ENCODE measurements at places on chromosomes 11 and 22.

DNA sequence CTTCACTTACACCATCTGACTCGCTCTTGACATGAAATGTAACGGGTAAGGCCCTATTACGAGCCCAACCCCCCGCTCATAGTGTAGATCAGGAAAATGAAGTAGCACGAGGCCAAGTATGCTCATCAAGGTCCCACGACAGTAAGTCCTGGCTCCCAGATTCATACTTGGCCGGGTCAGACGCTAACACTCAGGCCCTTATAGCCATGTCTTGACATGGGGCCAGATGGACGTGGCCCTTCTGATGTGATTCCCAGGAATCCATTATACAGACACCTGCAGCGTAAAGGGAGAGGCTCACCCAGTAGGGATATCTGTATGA, 175.1 kb downstream of the CEP164 start:
- DNase-seq, result no peak

DNA sequence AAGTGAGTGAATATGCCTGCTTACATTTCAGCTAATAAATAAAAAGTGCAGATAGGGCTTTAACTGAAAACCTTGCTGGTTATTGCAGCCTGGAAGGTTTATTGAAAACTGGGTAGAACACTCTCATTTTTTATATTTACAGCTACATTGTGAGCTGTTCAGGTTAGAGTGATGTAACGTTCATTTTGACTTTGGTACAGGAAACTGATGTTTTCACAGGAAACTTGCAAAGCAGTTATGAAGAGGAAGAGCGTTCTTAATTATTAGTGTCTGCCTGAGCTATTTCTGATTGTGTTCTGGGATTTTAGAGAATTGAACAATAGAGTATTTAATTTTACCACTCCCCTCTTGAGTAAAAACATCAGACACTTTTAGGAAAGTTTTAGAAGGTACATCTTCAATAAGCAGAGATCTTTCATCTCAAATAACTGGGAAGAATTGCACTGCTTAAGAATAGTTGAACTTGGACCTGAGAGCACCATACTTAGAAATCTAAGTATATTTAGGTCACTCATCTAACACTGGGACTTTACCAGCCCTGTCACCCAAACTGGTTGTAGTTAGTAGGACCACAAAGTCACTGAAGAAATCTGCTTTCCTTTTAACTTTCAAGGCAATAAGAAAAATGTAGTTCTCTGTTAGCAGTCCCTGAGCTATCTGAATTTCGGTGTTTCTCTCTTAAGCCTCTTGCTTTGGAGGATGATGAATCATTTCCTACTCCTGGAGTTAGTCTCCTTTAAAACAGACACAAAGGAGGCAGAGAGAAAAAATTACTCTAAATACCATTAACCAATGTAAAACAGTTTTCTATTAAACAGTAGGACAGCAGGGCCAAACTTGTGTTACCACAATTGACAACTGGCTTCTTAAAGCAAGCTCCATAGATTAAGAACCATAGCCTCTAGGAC, 128.6 kb upstream of the DDI1 start:
- no peak for DNase-seq

DNA sequence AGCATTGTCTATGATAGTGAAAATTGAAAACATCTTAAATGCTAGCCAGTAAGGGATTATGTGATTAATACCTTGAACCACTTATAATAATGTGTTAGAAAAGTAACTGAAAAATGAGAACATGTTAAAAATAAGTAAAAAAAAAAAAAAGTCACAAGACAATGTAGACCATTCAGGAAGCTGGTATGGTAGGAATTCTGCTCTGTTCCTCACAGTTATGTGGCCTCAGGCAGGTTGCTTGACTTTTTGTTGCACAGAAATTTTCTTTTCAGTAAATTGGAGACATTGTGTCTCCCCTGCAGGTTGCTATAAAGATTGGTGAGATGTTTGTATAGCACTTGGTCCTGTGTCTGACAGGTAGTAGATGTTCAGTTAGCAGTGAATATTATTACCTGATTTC, 17.3 kb upstream of the PLET1 start:
- DNase-seq, result no peak

DNA sequence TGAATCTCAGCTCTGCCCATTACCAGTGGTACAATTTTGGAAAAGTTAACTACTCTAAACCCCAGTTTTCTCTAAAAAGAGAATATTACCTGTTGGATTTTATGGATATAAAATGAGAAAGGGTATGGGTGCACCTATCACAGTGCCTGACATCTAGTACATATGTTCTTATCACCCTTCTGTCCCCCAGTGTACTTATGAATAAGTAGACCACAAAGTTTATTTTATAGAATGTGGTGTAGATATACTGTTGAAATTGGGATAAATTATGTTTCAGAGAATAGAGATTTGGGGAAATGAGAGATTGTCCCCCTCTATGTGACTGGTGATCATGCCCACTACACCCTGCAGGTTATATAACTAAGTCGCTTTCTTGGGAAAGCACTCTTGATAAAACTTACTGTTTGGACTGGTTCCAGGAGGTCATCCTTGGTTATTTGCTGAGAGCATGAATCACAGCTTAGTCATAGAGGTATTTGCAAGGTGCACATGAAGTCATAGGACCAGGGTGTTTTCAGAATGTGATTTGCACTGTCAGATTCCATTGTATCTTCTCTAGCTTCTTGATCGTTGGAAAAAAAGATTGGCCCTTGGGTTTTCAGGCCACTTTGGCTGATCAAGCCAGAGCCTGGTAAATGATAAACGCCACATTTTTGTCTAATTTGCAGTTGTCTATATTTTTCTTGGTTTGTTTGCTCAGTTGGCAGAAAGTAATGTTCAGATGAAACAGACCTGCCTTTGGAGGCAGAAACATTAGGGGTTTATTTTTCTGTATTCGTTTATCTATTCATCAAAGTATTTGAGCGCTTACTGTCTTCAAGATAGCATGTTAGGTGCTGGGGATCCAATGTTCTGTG, 21.3 kb downstream of the STX3 start:
- no peak for DNase-seq

- DNase-seq, result no peak
These were observed 1.1 kb downstream of the GTPBP1 start for GRCh38 chr22:38706901-38707195.

DNA sequence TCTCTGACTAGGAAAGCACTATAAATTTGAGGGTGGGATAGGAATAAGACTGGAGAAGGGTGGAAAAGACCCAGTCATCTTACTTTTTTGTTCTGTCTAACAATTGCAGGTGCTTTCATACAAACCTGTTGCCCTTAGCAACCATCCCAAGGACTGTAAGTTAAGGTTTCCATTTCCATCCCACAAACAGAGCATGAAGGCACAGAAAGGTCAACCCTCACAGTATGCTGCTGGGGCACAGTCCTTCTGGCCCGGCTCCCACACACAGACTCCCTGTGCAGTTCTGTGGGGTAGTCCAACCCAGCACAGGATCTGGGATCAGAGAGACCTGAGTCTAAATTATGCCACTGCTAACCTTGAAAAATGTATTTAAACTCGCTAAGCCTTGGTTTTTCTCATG, 38.4 kb upstream of the ETS1 start:
- no peak for DNase-seq

- DNase-seq, result no peak
These were observed 423.0 kb downstream of the BRD1 start for GRCh38 chr22:49404576-49405241.

DNA sequence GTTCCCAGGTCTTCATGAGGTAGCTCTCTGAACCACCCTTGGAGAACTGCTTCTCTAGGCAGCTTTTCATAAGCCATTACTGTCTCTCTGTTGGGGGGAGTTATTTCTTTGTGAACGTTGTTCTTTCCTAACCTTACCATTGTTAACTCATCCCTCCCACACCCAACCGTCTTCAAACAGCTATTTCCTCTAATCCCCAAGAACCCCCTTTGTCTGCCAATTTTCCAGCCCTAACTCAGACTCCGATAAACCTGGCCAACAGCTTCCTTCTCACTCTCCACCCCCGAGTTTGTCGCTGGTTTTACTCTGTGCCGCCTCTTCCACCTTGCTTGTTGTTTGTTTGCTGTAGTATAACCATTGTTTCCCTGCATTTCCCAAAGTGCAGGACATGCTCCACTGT, 131.5 kb downstream of the CCDC34 start:
- DNase-seq, result no peak

GRCh38 chr11:40294349-40294735, 1165.1 kb downstream of the LRRC4C start:
- no peak for DNase-seq

DNA sequence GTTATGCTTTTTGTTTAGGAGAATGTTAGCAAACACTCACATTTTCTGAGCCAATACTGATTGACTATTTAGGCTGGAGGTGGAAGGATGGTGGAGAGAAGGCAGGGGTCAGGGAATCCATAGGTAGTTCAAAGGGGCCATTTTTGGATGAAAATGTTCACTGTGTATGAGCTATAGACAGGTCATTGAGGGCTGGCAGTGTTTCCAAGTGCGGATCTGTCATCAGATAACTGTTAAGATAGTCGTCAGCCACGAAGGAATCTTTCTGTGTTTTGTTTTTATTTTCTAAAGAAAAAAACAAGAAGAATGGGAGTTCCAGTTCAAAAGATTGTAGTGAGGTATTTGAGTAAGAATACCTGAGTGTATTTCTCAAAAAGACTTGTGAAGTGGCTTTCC, 3.1 kb downstream of the KCNJ5 start:
- DNase-seq, result no peak

DNA sequence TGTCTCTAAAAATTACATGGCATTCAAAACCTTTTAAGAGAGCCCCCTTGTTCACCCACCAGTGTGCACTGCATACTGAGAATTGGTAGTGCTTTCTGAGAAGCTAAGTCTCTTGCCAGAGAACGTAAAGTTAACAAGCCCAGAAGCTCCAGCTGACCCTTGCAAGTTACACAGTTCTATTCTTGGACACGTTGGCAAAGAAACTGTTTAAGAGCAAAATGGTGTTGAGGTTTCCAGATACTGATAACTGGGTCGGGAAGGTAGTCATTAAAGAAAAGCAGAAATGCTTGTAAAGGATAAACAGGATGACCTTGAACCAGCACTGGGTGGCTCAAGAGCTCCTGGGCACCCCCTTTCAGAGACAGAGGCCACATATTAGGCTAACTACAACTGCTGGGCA, 284.8 kb downstream of the CADM1 start:
- DNase-seq, result no peak

DNA sequence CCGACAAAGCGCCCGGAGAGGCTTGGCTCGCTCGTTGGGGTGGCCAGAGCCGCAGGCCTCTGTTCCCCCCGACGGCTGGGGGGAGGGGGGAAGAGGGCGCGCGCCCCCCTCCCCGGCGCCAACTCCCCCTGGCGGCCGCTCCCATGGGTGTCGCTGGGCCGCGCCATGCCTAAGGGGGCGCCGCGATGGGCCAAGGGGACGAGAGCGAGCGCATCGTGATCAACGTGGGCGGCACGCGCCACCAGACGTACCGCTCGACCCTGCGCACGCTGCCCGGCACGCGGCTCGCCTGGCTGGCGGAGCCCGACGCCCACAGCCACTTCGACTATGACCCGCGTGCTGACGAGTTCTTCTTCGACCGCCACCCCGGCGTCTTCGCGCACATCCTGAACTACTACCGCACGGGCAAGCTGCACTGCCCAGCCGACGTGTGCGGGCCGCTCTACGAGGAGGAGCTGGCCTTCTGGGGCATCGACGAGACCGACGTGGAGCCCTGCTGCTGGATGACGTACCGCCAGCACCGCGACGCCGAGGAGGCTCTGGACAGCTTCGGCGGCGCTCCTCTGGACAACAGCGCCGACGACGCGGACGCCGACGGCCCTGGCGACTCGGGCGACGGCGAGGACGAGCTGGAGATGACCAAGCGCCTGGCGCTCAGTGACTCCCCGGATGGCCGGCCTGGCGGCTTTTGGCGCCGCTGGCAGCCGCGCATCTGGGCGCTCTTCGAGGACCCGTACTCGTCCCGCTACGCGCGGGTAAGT, 1.4 kb downstream of the KCNC1 start:
- DNase-seq, result no peak
